Activated CD8-positive, alpha-beta memory T cell treated with anti-CD3 and anti-CD28 coated beads, Interleukin-2, amount 10 ng/mL, durations not matched to agents 7 days and 5 days (primary cell): ENCODE measurements at places on chromosomes 5 and 9. TPM values are rescaled to one million over a fixed set of nuclear protein-coding genes. Genes with fewer than 3 reads are reported as not detected.

DNA sequence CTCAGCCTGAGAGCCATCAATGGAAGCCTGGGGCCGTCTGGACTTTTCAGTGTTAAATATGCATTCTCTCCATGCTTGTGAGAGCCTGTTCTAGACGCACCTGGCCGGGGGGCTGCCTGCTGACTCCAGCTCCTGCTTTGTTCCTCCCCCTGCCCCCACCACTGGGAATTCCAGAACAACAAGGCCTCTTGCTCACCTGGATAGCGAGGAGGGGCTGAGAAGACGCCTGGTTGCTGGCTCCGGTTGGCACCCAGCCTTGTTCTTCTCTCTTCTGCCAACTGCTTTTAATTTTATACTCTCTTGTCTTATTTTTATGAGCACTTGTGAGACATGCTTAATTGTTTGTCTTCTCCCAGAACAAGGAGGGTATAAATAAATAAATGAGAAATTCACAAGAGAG is 15.0 kb upstream of the RAPGEF1 start:
- no peak for DNase-seq

The PAEP gene
- total RNA-seq, result not detected

The PCDHGA2 gene
- not detected for total RNA-seq

DNA sequence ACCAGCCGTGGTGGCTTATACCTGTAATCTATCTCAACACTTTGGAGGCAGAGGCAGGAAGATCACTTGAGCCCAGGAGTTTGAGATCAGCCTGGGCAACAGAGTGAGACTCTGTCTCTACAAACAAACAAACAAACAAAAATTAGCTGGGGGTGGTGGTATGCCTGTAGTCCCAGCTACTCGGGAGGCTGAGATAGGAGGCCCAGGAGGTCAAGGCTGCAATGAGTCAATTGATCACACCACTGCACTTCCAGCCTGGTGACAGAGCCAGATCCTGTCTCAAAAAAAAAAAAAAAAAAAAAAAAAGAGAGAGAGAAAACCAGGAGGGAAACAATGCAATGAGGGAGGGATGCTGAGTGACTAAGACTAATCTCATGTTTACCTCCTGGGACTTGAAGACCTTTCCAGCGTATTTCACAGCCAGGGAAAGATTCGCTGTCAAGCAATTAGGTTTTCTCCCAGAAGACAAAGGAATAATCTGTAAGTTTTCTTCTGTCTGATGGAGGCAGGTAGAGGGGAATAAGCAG is 51.1 kb upstream of the MIER3 start:
- no peak for DNase-seq

The GNA14 gene
- not detected for total RNA-seq
